KG1 (cell line): ENCODE measurements at places on chromosomes 5 and 9.

- DNase-seq, result no peak
Measured at GRCh38 chr9:14188538-14188937, 125.4 kb downstream of the NFIB start.

DNA sequence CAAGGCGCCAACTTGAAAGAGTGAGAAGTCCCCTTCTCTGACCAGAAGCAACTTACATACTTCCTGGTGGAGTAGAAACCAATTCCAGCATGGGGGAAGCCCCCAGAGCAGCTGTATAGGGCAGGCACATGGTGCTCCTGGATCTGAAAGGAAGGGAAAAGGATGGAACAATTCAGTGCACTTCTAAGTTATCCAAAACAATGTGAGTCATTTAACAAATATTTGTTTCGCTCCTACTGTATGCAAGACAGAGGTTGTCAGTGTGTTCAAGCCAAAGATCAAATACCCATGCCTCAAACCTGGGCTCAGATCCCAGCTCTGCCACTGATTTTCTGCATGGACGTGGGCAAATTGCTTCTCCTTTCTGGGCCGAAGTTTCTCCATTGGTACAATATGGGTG lies 67.1 kb downstream of the LHX2 start:
- no peak for DNase-seq

GRCh38 chr5:56102889-56103288 lies 108.1 kb upstream of the IL6ST start:
- DNase-seq, result no peak

DNA sequence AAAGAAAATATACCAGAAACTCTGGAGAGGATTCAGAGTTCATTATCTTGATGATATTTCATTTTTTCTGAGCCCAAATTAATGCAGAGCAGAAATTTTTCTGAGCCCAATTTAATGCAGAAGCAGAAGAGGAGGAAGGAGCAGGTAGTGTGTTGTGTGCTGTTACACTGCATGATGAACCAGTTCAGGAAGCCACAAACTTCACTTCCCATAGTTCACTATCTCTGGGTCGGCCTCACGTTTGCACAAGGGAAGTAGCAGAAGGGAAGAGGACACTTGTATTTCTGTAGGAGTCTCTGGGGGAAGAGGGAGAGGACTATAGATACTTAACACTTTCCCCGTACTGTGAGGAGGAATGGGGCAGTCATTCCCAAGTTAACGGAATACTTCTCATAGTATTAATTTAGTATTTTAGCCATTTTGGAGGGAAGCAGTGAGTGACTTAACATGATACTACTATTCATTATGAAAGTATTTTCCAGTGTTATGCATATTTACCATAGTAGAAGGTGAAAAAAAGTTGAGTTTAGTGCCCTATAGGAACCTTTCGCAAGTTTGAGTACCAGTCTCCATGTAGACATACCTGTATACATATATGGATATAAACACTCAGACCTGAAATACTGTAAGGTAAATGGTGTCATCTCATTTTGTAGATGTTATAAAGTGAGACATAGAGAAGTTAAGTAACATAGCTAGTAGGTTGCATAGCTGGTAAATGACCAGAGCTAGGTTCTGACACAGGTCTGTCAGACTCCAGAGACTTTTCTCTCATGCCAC lies 30.0 kb downstream of the XPA start:
- DNase-seq, result peak; percentile 10

DNA sequence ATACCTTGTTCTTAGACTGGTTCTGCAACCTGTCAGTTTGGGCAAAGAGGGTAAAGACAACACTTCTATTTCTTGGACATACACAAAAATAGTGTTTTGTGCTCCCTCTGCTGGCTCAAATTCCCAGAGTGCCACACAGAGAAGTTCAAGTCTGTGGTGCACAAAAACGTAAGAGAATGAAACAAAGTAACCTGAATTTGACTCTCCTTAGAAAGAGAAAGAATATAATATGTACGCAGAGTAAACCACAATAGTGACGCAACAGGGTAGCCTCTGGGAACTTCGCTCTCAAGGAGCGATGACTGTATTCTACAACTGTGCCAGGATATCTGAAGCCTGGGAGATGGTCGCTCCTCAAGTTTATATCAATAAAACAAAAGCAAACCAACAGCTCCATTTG lies 18.5 kb downstream of the DDX31 start:
- no peak for DNase-seq

DNA sequence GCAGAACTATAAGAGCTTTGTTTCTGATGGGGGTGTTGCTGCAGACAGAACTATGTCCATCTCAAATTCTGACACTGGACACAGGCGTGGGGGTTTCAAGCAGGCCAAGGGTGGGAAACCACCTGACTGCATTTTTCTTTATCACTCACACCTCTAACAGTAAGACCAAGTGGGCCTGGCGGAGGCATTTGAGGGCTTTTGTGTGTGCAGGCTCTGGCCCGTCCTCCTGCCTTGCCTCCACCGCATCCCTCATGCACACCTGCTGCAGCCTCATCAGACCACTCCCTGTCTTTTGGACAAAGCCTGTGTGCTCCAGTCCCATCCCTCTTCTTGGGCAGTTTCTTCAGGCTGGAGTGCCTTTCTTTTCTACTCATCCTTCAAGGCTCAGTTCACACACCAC lies 7.9 kb downstream of the OR13J1 start:
- DNase-seq, result no peak

DNA sequence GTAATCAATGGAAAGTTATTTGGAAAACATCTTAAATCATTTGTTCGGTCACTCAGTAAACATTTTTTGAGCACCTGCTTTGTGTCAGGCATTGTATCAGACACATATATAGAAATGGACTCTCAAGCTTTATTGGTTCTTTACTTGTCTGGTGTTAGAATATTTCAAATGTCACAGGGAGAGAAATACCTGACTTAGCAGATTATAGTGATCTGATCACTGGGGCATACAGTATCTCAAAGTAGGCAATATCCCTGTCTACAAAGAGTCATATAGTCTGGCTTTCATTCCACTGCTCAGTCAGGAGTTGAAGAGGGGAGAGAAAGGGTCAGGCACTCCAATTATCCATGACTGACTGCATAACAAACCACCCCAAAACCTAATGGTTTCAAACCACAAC lies 30.2 kb downstream of the ENTREP1 start:
- DNase-seq, result no peak

DNA sequence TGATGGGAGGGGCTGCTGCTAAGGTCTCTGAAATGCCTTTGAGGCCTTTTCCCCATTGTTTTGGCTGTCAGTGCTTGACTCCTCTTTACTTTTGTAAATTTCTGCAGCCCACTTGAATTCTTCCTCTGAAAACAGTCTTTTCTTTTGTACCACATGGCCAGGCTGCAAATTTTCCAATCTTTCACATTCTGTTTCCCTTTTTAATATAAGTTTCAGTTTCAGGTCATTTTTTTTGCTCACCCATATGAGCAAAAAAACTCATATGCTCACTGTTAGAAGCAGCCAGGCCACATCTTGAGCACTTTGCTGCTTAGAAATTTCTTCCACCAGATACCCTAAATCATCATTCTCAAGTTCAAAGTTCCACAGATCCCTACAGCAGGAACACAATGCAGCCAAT lies 234.6 kb upstream of the ADRA1B start:
- DNase-seq, result no peak

DNA sequence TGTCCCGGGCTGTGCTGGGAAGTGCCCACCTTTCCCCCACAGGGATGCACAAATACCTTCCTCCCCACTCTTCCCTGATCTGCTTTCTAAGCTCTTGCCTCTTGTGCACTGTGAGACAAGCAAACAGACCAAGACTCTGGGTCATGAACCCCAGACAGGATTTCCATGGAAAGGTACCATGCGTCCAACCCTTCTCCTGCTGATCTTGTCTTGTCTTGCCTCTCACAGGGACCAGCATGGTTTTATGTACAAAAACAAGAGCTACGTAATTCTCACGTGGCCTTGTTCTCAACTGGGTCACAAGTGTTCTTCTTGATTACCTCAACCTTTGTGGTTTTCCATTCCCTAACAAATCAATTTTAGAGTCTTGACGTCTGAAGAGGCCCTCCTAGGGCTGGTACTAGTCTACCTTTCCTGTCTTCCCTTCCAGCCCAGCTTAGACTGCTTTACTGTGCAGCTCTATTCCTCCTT lies 176.5 kb upstream of the MAP3K1 start:
- no peak for DNase-seq

- DNase-seq, result peak; percentile 29
Measured at GRCh38 chr9:128361986-128362646, 9.1 kb upstream of the URM1 start.

DNA sequence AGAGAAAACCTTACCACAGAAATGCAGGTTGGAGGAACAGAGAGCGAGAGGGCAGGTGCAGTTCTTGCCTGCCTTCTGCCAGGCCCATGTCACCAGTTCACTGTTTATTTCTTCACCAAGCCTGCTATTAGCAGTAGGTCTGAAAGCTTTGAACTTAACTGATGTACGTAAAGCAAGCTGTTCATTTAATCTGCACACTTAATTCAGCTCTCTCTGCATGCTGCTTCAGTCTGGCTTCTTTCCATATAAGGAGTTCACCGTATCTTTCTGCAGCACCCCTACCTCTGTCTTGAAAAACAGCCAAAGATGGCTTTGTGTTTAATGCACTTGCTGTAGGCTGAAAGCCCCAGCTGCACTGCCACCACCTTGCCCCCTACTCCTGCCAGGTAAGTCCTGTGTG lies 205.1 kb downstream of the RAB3C start:
- DNase-seq, result no peak

DNA sequence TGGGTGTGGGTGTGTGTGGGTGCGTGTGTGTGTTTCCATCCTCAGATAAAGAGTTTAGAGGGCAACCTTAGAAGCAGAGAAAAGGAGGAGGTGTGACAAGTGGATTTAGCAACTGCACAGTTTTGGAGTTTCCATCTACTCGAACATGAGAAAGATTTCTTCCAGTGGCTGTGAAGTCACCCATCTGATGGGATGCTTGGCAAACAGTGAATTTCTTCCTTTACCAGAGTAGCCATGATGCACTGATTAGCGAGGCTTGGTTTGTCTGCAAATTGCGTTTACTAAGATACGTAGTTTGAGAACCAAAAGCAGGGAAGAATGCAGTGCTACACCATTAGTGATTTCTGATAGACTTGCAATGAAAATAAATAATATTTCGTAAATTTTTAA lies 791 bp upstream of the STARD4 start:
- DNase-seq, result no peak

- no peak for DNase-seq
Measured at GRCh38 chr5:133242221-133242835, 190.5 kb downstream of the HSPA4 start.

DNA sequence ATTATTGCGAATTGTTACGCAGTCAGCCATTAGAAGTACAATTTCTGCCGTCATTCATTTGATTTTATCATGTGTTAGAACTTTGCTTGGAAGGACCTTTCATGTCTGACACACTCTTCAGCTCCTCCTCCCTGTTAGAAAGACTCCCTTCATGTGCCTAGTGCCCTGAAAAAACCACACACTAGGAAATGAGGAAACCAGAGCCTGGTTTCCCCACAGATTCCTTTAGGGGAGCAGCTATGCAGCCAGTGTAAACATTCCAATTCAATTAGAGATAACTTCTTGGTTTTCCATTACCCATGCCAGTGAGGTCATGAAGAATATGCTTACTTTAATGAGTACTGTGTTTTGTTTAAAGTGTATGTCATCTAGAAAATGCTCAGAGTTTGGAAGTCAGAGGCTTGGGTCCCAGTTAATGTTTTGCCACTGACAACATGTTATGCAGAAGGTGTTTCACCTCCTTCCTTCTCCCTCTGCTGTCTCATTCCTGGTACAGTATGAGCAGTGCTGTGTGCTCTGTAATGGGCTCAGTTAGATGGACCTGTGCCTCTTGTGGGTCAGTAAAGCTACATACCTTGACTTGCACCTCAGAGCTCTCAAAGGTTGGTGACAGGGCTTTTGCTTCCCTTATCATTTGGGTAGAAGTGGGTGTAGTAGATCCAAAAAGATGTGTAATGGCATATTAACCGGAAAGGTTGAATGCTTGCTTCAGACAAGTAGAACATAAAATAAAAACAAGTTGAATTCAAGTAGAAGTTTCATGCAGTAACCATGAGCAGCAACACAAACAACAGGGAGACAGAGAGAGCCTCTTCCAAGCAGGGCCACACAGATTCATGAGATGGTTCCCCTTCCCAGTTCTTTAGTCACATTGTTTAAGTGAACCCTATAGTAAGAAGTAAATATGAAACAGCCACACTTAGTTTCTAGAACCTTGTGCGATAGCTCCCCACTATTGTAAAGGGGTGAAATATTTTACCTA lies 52.6 kb upstream of the TNFAIP8 start:
- DNase-seq, result no peak

DNA sequence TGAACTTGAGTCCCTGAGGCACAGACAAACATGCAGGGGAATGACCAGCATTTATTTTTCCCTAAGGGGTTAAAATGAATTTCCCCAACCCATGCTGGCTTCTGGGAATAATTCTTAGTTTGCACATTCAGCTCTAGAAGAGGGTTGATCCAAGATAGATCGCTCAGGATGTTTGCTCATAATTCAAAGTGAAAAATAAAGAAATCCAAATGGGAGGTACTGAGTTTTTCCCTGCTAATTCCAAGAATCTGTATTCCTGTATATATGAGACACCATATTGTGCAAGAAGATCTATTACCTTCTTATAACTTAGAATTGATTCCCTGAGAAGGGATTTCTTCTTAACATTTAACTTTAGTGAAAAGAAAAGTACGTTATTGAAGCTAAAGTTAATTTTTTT lies 96.2 kb downstream of the VCAN start:
- DNase-seq, result no peak

DNA sequence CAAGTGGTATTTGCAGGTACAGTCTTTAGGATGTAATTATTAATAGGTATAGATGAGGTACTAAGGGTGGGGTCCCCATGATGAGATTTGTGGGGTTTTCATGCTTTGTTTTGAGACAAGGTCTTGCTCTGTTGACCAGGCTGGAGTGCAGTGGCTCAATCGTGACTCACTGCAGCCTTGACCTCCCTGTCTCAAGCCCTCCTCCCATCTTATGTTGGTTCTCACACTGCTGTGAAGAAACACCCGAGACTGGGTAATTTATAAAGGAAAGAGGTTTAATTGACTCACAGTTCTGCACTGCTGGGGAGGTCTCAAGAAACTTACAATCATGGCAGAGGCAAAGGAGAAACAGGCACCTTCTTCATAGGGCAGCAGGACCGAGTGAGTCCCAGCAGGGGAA lies 217.5 kb downstream of the CDK5RAP2 start:
- DNase-seq, result no peak

- DNase-seq, result no peak
Measured at GRCh38 chr9:113851873-113852272, 24.2 kb upstream of the ZNF618 start.

DNA sequence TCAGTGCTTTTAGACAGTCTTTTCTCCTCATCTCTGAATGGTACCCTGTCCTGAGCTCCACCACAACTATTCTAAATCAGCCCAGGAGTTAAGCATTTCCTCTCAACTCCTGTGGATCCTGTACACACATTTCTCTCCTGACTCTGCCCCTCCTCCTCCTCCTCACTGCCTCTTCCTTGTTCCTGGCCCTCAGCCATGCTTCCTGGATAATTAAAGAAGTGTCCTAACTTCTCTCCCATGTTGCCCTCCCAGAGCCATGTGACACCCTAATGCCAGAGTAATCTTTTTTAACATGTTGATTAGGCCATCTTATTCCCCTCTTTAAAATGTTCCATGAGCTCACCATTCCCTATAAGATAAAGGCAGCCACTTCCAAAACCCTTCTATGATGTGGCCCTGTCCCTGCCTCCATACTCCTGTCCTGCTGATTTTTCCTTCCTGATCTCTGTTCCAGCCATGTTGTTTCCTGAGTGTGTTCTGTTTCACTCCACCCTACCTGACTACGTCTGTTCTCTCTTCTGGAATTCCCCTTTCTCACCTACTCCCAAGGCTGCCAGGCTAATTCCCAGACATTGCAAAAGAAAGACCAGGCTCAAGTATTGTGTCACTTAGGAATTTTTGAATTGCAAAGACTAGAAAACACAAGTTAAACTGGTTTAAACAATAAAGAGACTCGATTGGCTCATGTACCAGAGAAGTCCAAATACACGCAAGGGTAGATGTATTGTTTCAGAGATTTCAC lies 295.2 kb downstream of the MAST4 start:
- DNase-seq, result no peak
